ENCODE measurements at places on chromosomes 16 and 17.
A peak's percentile ranks its signal among the peaks of the same experiment; 100 is the strongest.

DNA sequence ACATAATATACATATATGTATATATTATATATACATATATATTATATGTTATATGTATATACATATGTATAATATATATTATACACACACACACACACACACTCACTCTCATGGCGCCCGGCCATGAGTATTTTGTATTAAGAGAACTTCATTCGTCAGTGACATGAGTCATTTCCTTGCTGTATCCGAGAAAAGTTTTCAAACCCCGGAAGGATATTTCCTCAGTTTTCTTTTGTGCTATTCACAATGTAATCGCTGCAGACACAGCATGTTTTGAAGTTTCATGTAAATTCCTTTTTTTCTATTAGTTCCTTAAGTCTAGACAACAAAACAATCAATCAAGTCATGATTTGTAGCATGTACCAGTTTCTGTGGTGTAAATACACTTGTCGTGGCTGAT is 33.3 kb downstream of the OR1D5 start:
- DNase-seq, result peak; percentile 57

- peak; percentile 75 for DNase-seq
Measured at GRCh38 chr17:62804822-62805221, 3.3 kb downstream of the MARCHF10 start.

GRCh38 chr16:87556941-87557459 is 45.3 kb upstream of the JPH3 start:
- DNase-seq, result no peak

GRCh38 chr17:30908717-30909420 is 2.8 kb upstream of the TEFM start:
- no peak for DNase-seq

- DNase-seq, result no peak
Measured at GRCh38 chr16:61295311-61295710, 740.9 kb downstream of the CDH8 start.

DNA sequence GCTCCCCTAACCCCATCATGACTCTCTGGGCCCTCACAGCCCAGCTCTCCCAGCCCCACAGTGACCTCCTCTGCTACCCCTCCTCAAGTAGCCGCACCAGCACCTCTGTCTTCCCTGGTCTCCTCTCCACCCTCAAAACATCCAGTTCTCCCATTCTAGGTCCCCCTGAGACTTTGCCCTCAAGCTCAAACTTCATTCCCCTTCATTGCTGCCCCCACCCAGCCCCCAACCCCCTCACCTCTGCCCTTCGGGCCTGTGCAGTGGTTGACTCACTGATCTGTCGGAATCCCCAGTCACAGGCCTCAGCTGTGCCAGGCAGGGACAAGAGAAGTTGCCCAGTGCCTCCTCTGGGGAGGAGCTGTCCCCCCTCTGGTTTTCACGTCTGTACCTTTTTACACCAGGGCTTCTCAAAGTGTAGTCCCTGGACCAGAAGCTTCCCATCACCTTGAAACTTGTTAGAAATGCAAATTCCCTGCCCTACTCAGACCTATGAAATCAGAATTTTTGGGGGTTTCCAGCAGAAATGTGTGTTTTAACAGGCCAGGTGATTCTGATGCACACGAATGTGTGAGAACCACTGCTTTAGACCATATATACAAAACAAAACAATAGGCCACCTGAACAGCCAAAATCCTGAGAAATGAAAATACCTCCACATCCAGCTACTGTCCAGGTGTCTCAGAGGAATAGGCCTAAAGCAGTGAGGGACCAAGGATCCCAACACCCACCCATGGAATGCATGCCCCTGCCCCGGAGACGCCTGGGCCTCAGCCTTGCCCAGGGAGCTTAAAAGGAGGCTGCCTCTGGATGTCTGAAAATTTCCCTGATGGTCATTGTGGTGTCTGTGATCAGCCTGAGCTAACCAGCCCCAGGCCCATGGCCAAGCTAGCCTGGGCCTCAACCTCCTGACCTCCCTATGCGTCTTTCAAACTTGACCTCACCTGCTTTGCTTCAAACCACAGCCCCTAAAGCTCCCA is 853 bp upstream of the DOK4 start:
- no peak for DNase-seq

DNA sequence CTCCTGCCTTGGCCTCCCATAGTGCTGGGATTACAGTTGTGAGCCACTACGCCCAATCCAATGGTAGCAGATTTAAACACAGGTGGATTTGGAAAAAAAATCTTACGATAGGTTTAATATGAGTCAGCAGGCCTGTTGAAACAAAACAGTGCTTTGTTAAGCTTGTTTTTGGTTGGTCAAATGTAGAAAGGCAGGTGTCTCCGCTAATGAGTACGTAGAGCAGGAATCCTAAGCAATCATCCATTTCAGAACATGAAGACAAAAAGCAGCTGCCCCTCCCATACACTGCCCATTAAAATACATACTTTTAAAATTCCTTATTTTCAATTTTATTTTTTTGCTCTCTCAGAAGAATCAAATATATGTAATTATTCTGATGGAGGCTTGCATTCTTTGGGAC is 1.9 kb upstream of the WWOX start:
- DNase-seq, result no peak

DNA sequence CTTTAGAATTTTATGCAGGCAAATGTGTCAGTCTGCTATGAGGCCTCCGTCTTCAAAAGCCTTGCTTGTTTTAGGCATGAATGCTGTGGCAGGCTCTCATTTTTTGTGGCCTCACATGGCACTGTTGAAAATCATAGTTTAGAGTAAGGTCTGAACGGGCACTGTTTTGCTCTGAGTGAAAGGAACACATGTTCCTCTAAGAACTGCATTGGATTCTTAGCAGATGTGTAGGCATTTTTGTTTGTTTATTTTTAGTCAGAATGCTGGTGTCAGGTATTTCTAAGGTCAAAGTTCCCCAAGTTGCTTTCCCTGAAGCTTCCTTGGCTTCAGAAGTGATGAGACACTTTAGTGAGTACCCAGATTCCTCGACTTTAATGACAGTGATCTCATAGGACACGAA is 173.7 kb downstream of the HS3ST3B1 start:
- DNase-seq, result no peak

- DNase-seq, result no peak
Measured at GRCh38 chr17:83057793-83058265, 21.6 kb upstream of the METRNL start.

DNA sequence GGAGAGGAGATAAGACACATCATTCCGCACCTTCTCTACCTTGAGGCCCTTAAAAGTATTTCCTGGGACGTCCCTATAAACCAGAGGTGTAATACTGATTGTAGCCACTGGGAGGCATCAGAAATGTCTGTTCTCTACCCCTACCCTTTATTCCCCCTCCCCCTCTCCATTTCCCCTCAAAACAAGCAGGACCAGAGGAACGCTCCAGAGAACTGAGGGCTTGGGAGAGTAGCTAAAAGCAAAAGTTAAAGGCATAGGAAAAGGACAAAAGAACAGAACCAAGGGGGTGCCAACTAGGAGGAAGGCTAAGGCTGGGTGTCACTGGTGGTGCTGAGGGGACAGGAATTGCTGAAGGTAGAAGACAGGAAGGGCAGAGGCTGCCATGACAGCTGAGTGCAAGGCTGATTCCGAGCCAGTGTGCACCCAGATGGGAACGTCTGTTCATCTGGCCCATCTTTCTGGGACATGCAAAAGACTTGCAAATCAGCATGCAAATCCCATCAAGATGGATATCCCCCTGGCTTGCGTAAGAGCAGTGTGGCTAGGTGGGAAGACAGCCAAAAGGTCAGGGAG is 6.7 kb downstream of the CAMTA2 start:
- no peak for DNase-seq

- no peak for DNase-seq
Measured at GRCh38 chr16:83992624-83993023, 24.6 kb downstream of the NECAB2 start.

- DNase-seq, result no peak
Measured at GRCh38 chr17:1861391-1862010, 31.7 kb downstream of the RPA1 start.

- no peak for DNase-seq
Measured at GRCh38 chr16:82033683-82034300, 1.3 kb upstream of the HSD17B2 start.

- peak; percentile 78 for DNase-seq
Measured at GRCh38 chr17:40251576-40251975, 32.5 kb downstream of the WIPF2 start.

DNA sequence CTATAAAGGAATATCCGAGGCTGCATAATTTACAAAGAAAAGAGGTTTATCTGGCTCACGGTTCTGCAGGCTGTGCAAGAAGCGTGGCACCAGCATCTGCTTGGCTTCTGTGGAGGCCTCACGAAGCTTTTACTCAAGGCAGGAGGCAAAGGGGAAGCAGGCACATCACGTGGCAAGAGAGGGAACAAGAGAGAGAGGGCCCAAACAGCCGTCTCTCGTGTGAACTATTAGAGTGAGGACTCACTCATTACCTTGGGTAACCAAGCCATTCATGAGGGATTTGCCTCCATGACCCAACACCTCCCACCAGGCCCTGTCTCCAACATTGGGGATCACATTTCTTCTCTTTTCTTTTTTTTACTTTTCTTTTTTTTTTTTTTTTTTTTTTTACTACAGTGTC is 7.5 kb upstream of the ALKBH5 start:
- DNase-seq, result no peak

- no peak for DNase-seq
Measured at GRCh38 chr16:16805809-16806208, 426.9 kb downstream of the NPIPA7 start.

DNA sequence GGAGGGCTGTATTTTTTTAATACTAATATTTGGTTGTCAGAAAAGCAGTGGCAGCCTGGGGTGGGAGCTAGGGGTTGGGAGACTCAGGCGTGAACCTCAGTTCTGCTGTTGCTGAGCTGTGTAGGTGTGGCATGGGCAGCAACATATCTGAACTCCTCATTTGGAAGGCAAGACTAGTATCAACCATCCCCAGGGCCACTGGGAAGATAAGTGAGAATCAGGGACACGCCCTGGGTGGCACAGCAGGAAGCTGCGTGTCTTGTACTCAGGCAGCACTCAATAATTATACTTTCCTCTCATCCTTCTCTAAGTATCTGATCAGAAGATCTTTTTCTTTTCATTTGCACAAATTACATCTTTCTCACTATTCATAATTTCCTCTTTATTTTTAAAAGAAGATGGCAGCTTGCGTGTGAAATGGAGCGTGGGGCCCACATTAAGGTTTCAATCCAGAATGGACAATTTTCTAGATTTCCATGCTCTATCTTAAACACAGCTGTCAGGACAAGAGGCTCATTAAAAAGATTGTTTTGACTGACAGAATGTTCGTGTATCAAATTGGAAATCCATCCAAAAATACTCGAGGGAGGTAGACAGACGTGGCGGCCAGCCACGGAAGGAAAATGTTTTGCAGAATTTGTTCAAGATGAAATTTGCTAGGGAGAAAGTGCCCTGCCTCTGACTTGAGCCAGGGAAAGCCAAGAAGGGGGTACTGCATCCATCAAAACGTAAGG is 121.1 kb downstream of the CPPED1 start:
- no peak for DNase-seq

DNA sequence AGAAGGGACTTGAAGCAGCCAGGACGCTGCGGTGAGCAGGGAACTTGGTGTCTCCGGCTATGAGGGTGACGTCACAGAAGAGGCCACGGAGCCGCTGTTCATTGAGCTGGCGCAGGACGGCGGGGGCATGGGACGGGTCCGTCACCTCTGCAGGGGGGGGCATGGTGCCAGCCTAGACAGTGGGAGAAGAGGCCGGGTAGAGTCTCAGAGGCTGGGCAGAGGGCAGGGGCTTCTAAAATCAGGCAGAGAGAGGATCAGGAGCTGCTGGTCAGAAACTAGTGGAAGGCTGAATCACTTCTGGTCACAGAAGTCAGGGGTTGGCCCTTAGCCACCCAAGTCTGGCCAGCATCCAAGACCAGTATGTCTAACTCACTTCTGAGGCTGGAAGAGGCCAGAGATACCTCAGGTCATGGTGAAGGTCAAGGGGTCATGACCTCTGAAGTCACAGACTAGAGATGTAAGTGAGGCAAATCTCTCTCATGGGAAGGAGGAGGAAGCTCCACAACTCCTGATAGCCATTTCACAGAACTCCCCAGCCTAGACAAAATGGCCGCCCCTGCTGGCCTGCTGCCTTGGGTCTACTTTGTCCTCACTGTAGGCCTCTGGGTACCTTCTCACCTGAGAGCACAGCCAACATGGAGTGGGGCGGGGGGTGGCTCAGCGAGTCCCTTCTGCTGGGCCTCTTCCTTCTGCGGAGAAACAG is 12.6 kb downstream of the ZBTB4 start:
- DNase-seq, result no peak

- DNase-seq, result no peak
Measured at GRCh38 chr17:45703806-45704205, 80.3 kb upstream of the CRHR1 start.

DNA sequence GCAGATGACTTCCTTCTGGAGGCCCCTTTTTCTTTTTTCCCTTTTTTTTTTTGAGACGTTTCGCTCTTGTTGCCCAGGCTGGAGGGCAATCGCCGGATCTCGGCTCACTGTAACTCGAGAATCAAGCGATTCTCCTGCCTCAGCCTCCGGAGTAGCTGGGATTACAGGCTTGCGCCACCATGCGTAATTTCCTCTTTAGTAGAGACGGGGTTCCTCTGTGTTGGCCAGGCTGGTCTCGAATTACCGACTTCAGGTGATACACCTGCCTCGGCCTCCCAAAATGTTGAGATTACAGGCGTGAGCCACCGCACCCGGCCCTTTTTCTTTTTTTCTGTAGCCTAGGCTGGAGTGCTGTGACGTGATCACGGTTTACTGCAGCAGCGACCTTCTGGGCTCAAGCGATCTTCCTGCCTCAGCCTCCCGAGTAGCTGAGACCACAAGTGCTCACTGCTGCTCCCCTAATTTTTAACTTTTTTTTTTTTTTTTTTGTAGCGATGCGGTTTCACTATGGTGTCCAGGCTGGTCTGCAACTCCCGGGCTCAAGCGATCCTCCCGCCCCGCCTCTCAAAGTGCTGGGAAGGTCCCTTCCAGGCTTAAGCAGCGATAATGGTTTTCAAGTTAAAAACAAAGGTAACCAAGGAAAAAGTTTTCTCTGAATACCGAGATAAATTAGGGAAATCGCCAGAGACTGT is 956 bp upstream of the IST1 start:
- no peak for DNase-seq

DNA sequence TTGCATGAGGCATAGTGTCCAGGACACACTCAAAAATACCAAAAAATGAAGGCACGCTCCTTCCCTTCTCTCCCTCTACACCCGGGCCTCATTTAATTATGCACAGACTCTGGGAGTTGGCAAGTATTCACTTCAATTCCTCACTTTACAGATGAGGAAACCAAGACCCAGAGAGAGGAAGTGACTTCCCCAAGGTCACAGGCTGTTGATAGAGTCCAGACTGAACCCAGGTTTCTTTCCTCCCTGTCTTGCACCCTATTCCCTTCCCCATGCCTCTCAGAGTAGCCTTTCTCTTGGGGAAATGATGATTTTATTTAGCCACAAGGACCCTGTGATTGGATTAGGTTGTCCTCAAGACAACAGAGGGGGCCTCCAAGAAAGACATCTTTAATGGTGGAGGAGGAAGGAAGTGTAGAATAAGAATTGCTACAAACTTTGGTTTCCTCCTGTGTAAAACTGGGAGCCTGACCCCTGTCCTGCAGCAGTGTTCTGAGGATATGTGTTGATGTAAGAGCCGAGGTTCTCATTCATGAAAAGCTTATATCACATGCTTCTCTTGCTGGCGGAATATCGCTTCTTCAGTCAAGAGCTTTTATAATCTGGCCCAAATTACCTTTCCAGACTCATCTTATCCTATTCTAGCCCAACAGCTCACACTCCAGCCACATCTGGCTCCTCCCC is 48.8 kb upstream of the SIAH1 start:
- no peak for DNase-seq

- DNase-seq, result no peak
Measured at GRCh38 chr16:30669903-30670824, 11.9 kb downstream of the FBRS start.

- DNase-seq, result no peak
Measured at GRCh38 chr17:27559506-27560481, 71.2 kb upstream of the LGALS9 start.

Measured in H54 (cell line).